Kidney capillary endothelial cell (primary cell): ENCODE measurements at places on chromosomes 2 and 18.
A peak's percentile ranks its signal among the peaks of the same experiment; 100 is the strongest.

DNA sequence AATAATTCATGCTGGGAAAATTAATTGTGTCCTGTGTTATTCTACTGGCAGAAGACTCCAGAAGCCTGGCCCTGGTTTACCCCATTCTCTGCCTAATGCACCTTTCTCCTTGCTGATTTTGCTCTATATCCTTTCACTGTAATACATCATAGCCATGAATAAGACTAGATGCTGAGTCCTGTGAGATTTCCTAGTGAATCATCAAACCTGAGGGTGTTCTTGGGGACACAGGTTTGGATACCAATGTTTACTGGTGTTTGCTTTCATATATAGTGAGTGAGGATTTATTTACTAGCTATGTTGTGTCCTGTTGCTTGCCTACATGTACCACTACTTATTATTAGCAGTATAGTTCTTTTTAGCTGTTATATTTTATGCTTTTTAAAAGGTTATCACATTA is 6.5 kb downstream of the METTL5 start:
- no peak for DNase-seq

GRCh38 chr2:30147196-30147714 is 448 bp downstream of the YPEL5 start:
- no peak for DNase-seq

- DNase-seq, result peak; percentile 40
Measured at GRCh38 chr2:46098621-46099062, 198.6 kb upstream of the EPAS1 start.

- no peak for DNase-seq
Measured at GRCh38 chr2:121961761-121962160, 206.3 kb downstream of the TSN start.

GRCh38 chr2:136441979-136442714 is 323.2 kb upstream of the THSD7B start:
- DNase-seq, result no peak

GRCh38 chr2:144493027-144493809 is 26.7 kb downstream of the ZEB2 start:
- no peak for DNase-seq

DNA sequence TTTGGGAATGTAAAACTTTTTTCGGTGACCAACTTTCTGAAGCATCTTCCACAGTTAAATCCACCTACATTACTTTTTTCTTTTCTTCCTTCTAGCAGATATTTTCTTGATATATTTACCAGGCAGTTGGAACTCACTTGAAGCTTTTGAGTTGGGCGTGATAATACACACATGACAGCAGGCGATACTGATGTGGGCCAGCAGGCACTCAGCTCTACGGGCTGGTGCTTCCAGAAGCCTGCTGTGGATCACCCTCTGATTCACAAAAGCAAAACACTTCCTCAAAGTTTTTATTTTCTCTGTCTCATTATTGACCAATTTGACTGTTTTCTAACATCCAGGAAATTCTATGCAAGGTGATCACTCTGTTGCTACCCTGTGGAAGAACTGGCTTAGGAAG is 22.9 kb downstream of the GRHL1 start:
- no peak for DNase-seq

DNA sequence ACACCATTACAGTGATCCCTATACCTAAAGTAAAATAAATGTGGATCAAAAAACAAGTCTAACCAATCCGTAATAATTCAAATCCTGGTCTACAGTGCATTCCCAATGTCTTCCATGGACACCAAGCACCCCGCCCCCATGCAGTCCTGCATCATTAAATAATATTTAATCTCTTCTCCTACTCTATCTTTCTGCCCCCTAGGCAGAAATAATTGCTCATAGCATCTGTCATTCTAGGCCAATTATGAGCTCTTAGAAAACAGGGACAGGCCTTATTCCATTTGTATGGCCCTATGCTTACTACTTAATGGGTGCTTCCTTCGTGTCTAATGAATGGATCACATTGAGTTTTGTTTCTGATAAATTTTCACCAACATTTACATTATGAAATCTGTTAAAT is 66.4 kb downstream of the PAX3 start:
- no peak for DNase-seq

GRCh38 chr2:36271266-36271665 is 84.3 kb upstream of the CRIM1 start:
- no peak for DNase-seq

GRCh38 chr18:74153377-74153776 is 5.1 kb downstream of the TIMM21 start:
- no peak for DNase-seq

GRCh38 chr18:45802814-45803492 is 22.5 kb upstream of the SIGLEC15 start:
- DNase-seq, result peak; percentile 96

- no peak for DNase-seq
Measured at GRCh38 chr18:76545433-76546087, 50.5 kb upstream of the ZNF516 start.

DNA sequence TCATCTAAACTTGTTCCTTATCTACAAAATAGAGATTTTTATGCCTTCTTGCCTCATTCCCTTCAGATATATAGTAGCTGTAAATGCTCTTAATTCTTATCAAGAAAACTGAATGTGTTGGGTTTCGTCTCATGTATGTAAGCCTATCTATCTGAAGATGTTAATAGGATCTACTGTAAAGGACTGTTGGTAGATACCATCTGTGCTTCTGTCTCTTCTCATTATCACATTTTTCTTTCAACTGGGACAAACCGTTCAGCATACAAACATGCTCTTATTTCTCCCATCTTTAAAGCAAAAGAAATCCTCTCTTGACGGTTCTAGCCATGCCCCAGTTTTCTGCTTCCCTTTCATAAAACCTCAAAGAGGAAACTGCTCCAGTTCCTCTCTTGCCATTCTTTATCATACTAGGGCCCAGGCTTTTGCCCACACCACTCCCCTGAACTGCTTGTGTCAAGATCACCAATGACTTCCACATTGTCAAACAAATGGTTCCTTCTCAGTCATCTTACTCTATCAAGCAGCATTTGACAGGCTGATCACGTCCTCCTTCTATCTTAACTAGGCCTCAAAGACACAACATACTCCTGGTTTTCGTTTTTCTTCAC is 88.7 kb downstream of the ARHGEF33 start:
- DNase-seq, result no peak

DNA sequence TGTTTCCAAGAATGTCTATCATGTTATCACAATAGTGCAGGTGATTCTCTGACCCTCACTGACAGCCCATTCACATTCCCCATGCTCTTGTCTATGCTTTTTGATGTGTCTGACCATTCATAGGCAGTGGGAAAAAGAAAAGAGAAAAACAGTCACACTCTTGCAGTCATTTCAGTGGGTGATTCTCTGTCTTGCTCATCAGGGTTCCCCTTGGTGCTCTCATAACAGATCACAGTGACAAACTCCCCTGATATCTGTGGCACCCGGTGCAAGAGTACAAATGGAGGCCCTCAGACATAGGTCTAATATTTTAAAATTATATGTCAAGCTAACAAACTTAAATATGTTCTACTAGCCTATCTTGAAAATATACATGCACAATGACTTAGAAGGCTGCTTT is 72.7 kb upstream of the PPP1CB start:
- DNase-seq, result no peak

DNA sequence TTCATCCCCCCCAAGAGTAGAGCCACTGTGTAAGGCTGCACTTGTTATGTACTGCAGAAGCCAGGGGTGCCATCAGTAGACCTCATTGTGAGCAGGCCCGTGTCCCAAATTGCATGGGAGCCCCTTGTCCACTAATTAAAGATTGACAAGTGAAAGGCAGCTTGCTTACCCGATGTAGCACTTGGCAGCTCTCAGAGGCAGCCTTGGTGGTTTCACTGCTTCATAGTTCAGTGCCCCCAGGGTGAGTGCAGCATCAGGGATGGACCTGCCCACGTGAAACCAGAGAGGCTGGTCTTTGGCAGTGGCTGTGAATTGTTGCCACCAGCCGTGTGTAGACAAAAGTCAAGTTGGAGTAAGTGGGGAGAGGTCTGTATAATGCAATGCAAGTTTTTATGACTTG is 13.3 kb downstream of the TUBB6 start:
- DNase-seq, result no peak

DNA sequence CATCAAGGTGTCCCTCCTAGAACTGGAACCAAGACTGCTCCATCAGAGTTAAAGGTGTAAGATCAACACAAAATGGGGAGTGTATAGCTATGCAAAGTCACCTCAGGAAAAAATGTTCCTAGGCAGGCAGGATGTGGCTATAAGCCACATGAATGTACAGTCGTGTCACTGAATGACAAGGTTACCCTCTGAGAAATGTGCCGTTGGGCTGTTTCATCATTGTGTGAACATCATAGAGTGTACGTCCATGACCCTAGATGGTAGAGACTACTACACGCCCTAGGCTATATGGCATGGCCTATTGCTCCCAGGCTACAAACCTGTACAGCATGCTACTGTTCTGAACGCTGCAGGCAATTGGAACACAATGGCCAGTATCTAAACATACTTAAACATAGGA is 24.5 kb downstream of the TYMS start:
- no peak for DNase-seq

- DNase-seq, result no peak
Measured at GRCh38 chr2:185255566-185255965, 483.0 kb upstream of the FSIP2 start.

DNA sequence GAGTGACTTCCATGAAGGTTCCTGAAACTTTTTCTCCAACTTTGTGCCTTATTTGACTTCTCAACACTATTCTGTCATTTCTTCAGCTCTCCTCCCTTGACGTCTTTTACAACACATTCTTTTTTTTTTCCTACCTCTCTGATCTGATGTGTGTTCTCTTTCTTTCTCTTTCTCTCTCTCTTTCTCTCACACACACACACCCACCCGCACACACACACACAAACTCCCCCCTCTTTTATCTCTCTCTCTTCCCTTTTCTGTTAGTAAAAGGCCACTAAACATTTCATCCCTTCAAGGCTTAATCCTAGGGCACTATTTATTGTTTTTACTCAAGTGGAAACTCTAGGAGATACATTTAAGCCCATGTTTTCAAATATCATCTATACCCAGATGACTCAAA is 107.8 kb upstream of the CNTNAP5 start:
- DNase-seq, result no peak

GRCh38 chr2:160479269-160479668 is 14.3 kb downstream of the RBMS1 start:
- DNase-seq, result no peak

DNA sequence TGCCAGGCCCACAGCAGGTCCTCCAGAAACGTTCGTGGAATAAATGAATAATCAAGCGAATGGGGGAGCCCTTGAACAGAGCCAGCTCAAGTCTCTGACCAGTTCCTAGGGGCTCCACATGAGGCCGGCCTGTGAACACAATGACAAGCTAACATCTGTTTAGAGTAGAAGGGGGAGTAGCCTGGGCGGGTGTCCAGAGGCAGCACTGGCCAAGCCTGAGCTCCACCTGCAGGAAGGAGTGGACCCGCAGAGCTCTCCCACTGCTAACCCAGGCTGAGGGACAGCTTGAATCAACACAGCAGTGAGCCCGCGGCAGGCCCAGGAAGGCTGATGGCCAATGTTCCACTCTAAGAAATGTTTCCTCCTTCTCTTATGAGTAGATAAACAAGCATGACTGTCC is 234.8 kb upstream of the RAB6C start:
- DNase-seq, result no peak

- no peak for DNase-seq
Measured at GRCh38 chr2:183995632-183996031, 602.7 kb upstream of the ZNF804A start.

GRCh38 chr2:225104321-225104720 is 62.1 kb upstream of the DOCK10 start:
- no peak for DNase-seq

- DNase-seq, result peak; percentile 38
Measured at GRCh38 chr18:33751613-33752221, 173.7 kb downstream of the ASXL3 start.
